Fibroblast of villous mesenchyme (primary cell): ENCODE measurements at places on chromosomes 1 and 21.

- no peak for DNase-seq
Measured at GRCh38 chr1:160227034-160227433, 21.9 kb downstream of the PEA15 start.

DNA sequence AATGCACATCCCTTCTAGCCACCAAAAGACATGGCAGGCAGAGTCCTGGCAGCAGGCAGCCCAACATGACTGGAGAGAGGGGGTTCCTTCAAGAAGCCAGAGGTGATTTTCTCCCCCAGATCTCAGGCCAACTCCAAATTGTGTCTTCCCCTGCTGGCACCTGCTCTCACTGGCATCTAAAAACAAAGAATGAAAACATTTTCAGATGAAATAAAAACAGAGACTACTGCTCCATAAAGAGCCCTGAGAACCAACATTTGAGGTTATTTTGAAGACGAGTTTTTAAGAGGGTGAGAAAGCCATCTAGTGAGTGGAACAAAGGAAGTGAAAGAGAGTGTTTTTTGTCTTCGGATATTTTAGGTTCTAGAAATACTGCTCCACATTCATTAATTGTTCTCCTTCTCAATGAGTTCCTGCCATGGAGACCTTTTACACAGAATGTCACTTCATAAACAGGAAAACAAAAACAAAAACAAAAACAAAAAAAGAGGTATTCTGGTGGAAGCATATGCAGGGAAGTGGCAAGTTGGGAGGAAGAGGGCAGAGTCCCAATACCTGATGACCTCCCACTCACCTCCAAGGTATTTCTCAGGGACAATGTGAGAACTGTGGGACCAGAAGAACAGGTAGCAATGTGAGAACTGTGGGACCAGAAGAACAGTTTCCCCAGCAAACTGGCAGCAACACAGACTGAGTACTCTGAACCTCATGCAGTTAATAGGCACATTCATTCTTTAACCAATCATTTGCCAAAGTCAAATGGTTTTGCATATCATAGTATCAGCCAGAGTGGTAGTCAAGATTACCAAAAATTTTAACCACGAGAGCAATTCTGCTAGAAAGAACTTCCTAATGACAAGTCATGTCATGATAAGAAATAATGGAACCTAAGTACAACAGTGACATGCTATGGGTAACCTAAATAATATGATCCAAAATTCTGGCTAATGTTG lies 50.0 kb downstream of the KIAA0319L start:
- DNase-seq = no peak

- no peak for DNase-seq
Measured at GRCh38 chr1:4055294-4055967, 155.4 kb upstream of the C1orf174 start.

DNA sequence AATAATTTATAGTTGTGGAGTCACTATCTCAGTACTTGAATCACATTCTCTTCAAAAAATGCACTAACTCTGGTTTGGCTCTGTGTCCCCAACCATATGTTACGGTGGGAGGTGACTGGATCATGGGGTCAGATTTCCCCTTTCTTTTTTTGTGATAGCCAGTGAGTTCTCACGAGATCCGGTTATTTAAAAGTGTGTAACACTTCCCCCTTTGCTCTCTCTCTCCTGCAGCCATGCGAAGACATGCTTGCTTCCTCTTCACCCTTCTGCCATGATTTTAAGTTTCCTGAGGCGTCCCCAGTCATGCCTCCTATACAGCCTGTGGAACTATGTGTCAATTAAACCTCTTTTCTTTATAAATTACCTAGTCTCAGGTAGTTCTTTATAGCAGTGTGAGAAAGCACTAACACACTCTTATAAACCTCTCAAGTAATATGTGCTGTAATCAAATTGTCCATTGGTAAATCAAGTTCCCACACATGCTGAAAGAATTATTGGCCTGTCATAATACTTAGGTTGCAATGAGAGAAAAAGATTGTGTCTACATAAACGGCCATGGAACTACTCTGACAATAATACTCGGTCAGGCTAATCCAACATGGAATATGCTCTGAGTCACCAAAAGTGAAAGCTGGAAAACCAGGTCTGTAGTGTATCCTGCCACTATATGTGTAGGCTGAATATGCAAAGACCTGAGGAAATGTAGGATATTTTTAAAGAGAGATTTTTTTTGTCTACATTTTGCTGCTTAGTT lies 107.5 kb downstream of the SLC44A5 start:
- no peak for DNase-seq

- DNase-seq = peak; percentile 85
Measured at GRCh38 chr21:8992731-8993174, 1528.6 kb upstream of the TPTE start.

DNA sequence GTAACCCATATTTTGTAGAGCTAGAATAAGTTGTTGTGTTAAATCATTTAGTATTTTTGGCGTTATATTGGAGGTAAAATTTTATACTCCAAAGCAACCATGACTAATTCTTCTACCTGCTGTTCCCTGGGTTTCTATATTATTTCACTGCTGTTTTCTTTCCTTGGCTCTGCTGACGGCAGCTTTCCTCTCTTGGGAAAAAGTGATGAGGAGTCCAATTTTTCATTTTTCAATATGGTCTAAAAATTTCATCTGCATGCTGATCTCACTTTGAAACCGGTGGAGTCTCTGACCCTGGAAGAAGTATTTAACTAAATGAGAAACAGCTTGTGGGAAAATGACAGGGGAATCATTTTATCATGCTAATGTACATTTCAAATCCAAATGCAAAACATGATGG lies 110.2 kb downstream of the IFI44 start:
- no peak for DNase-seq

DNA sequence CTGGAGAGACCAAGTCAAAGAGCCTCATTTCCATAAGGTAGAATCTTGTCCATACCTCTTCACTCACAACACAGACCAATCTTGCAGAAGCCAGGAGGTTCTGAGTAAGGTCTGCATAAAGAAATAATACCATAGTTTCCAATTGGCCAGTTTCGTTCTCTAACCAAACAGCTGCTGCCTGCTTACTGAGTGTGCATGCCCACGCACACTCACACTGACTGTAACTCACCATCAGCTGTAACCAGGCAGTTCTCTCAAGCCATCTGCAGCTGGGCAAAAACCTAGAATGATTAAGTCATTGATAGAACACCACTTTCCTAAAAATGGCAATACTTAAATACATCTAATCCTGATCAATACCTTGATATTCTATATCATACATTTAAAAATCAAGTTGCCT lies 106.6 kb upstream of the VAV3 start:
- no peak for DNase-seq

DNA sequence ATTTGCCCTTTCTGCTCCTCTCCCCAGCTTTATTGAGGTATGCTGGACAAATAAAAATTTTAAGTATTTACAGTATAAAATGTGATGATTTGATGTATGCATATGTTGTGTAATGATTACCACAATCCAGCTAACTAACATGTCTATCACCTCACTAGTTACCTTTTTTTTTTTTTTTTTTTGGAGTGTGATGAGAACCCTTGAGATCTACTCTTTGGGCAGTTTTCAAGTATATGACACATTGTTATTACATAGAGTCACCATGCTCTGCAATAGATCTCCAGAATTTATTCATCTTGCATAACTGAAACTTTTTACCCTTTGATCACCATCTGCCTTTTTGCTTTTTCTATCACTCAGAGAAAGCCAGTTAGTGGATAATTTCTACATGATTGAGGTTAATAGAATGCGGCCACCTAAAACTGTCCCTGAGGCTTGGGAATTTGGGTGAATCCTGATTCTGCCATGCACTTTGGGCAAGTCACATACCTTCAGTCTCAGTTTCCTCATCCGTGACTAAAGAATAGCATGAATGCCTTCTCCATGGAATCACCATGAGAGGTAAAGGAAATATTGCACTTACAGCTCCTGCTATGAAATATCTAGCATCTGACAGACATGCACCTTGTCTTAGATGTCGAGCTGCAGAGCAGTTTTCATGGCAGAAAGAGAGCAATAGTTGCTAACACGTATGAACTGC lies 295.2 kb downstream of the DISC1 start:
- no peak for DNase-seq

DNA sequence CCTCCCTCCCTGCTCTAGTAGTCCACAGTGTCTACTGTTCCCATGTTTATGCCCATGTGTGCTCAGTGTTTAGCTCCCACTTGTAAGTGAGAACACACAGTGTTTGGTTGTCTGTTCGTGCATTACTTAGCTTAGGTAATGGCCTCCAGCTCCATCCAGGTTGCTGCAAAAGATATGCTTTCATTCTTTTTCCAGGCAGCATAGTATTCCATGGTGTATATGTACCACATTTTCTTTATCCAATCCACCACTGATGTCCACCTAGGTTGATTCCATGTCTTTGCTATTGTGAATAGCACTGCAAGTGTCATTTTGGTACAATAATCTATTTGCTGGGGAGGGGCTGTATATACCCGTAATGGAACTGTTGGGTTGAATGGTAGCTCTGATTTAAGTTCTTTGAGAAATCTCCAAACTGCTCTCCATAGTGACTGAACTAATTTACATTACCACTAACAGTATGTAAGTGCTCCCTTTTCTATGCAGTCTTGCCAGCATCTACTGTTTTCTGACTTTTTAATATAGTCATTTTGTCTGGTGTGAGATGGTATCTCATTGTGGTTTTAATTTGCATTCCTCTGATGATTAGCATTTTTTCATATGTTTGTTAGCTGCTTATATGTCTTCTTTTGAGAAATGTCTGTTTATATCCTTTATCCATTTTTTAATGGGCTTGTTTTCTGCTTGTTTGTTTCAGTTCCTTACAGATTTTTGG lies 191.9 kb upstream of the DMRTA2 start:
- DNase-seq = peak; percentile 9

- peak; percentile 36 for DNase-seq
Measured at GRCh38 chr1:30908696-30909364, at the start of gene SDC3. Gene SDC3, minus strand, starts transcription at chr1:30908758. Its CDS starts 172 bp downstream, at chr1:30908586.

DNA sequence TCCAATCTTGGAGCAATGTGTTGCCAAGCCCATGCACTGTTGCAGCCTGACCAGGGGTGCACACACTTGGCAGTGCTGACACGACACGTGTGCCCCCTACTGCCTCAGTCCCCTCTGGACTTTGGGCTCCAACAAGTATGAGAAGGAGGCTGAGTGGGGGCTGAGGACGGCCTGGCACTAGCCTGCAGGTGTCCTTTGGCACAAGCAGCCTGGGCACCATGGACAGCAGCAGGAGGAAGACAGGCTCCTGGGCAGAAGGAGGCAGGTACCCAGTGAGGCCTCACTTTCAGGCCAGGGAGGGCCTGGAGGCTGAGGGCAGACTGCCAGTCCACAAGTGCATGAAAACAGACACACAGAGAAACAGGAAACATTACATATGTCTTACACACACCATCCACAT lies 1702.9 kb upstream of the B3GALT2 start:
- no peak for DNase-seq

- DNase-seq = no peak
Measured at GRCh38 chr1:184558691-184559090, 171.9 kb downstream of the C1orf21 start.

GRCh38 chr1:207925210-207925609 lies 14.3 kb upstream of the CD34 start:
- DNase-seq = peak; percentile 6

- peak; percentile 40 for DNase-seq
Measured at GRCh38 chr1:220991506-220991905, 112.3 kb downstream of the HLX start.

DNA sequence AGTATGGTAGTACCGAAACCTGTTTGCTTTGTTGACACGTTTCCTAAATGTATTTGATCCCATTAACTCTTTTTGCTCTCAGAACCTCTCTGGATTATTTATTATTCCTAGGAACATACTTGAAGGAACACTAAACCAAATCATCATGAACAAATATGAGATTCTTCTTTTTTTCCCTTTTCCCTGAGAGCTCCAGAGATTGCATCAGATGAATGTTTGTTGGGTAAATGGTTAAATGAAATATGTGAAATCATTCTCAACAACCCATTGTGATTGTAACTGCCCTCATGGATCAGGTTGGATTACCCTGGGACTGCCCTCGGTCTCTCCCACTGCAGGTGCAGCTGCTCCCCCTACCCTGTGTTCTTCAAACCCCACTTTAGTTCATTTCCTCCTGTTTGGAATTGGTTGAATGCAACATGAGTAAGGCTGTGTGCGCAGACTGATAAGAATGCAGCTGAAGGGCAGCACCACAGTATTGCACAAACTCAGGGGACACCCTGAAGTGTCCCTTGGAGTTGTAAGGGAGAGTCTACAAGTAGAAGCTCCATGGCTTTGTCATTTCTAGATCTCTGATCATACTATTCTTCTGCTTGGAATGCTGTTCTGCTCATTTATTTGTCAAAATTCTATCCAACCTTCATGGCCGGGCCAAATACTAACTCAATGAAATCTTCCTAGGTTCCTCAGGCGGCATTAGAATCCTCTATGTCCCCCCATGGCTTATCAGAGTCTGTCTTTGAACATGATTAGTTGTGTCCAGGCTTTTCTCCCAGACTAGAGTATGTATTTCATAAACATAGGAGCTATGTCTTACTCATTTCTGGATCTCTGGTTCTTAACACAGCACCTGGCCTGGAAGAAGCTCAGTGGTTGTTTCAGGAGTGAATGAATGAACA lies 47.1 kb upstream of the NEK2 start:
- no peak for DNase-seq

GRCh38 chr1:169741666-169742394 lies 8.0 kb upstream of the SELE start:
- peak; percentile 11 for DNase-seq

- no peak for DNase-seq
Measured at GRCh38 chr1:214370615-214371014, 89.7 kb downstream of the SMYD2 start.

- no peak for DNase-seq
Measured at GRCh38 chr1:245575710-245576109, 420.9 kb downstream of the KIF26B start.

GRCh38 chr1:228059634-228060457 lies 22.7 kb upstream of the ARF1 start:
- DNase-seq = peak; percentile 21

DNA sequence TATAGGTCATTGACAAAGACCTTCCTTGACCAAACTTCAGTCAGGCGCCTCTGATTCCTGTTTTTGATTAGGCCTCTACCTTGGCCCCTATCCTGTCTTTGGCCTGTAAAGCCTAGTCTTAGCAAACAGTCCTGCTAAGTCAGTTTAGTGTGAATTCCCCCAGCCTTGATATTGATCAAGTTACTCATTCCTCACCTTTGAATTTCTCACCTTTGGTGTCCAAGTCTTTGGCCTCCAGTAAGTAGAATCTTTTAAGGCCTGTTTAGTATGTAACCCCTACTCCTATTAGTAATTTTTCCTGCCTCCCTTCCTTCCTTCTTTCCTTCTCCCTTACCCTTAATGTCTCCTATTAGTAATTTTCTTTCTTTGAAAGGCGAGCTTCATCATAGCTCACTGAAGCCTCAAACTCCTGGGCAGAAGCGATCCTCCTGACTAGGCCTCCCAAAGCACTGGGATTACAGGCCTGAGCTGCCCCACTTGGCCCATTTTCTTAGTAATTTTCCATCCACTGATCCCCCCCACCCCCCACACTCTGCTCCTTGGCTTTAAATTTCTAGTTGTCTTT lies 13.0 kb upstream of the ZNF692 start:
- no peak for DNase-seq

DNA sequence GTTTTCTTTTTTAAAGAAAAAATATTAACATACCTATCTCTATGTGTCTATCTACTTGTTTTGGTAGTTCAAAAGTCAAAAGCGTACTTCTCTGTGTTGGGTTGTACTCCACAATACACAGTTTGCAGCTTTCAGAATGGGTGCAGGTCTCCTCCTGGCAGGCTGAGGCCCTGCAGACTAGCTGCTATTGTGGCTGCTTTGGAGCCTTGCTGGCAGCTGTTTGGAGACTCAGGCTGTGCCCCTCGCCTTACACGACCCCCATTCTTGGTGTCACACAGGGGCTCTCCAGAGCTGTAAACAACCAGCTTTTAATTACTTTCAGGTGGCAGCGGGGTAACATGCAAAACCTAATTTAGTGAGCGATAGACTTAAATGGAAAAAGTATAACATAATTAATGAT lies 160.4 kb downstream of the DSCAM start:
- DNase-seq = no peak
